Erythroblast (primary cell): ENCODE measurements at places on chromosomes 3 and 15.

GRCh38 chr15:81569286-81570080 is 195.5 kb upstream of the TMC3 start:
- DNase-seq = no peak

GRCh38 chr3:61979638-61980037 is 393.7 kb downstream of the FEZF2 start:
- DNase-seq = no peak

- no peak for DNase-seq
These were observed 32.2 kb upstream of the BCL6 start for GRCh38 chr3:187777331-187777941.

DNA sequence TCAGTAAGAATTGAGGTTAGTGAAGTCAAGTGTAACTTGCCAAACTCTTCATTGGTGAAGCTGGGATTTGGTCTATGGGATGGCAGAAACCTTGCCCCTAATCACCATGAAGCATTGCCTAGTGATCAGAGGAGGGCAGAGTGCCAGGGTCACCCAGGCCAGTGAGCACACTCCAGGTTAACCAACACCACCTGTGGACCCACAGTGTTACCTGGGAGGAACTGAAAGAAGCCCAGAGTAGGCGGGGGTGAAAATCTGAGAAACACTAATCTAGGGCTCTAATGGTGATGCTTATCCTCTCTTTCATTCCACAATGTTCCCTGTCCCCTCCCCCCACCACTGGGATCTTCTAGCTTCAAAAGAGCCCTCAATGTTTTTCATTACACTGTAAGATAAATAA is 372.8 kb downstream of the CTNNB1 start:
- DNase-seq = no peak

DNA sequence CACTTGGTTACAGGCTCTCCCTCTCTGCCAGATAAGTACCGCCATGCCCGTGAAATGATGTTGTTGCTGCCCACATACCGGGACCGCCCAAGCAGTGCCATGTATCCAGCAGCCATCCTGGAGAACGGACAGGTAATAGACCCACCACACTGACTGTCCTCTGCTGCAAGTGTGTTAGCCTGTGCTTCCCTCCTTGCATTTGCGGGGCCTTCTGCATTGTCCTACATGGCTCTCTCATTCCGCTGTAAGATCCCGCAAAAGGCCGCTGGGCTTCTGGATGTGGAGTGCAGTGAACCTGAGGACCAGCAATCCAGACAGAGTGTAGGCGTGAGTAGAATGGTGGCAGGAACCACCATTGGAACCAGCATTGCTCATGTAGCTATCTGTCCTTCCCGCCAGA is 10.6 kb upstream of the MANF start:
- DNase-seq = no peak

GRCh38 chr3:80553211-80553610 is 785.4 kb upstream of the ROBO1 start:
- no peak for DNase-seq

- DNase-seq = no peak
These were observed 125.1 kb downstream of the PLCL2 start for GRCh38 chr3:17009826-17010225.

GRCh38 chr15:74955017-74955416 is 1.6 kb downstream of the RPP25 start:
- DNase-seq = no peak
